ENCODE measurements at places on chromosomes 2 and 18.

- DNase-seq: no peak
Measured at GRCh38 chr18:21265971-21266673, 24.1 kb downstream of the GREB1L start.

DNA sequence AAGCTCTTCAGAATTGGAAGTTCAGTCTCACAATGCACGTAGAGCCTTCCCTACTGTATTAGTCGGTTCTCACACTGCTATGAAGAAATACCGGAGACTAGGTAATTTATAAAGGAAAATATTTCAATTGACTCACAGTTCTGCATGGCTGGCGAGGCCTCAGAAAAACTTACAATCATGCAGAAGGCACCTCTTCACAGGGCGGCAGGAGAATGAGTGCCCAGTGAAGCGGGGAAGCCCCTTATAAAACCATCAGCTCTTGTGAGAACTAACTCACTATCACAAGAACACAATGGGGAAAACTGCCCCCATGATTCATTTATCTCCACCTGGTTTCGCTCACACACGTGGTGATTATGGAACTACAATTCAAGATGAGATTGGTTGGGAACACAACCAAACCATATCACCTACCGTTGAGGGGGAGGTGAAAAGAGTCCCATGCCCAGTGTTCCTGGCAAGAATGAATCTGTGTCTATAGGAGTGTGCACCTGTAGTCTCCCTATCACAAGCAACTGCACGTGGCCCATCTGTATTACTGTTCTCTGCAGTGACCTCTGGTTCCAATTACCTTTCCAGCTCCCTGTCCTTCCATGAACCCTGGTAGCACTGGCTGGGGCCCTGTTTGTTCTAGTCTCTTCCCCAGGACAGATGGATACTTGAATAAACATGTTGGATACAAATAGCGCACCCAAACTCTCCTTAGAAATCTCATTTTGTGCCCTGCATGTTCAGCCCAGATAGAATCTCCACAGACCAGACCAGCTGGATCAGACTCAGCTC is 44.4 kb upstream of the ATL2 start:
- DNase-seq: no peak

DNA sequence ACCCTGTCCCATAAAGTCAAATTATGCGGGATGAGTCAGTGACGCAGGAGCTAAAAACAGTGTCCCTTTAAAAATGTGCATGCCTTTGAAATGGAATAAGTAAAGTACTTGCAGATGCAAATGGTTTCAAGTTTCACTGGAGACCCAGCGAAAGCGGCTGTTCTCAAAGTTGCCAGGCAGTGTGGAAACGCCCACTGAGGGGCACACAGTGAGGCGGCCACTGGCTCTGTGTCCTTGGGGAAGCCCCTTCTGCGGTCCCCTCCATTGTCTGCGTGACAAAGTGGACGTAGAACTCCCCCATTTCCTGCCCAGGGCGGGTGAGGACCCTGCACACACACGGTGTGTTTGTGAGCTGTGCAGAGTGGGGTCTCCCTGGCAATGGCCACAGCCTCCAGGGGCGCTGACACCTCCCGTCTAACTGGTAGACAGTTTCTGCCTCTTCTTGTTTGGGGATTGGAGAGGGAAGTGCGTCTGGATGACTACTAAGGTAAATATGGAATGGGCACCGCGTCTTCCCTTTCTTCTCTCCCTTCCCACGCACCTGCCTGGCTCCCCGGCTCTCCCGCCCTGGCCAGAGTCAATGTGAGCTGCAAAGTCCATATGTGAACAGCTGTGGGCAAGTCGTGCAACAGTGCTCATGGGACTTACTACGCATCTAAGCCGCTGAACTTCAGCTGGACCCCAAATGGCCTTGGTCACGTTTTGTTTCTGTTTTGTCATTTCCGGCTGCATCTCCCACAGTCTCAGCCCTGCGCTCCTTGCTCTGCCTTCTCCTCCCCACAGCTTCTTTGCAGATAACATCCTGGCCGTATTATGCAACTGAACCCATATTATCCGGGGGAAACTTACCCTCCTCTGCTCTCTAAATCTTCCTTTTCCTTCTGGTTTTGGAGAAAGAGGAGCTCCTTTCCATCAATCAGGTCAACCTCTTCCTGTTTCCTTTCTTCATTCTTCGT is 33.7 kb upstream of the ZNF516 start:
- peak; percentile 70 for DNase-seq

DNA sequence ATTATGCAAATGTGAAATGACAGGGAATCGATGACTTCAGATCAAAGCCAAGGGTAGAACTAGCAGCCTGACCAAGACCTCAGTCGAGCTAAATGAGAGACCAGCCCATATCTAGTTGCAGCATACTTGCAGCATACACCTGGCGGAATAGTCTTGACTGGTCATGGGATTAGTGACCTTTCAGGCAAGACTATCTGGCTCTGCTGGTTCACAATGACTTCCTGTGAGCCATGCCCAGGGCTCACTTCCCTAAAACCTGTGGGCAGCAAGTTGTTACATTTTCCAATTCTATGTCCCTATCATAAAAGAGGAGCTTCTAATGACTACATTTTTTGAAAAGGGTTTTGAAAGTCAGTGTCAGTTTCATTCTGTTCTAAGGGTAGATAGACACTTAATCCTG is 1624.9 kb upstream of the CELF4 start:
- no peak for DNase-seq

Data from fibroblast of gingiva (primary cell).